ENCODE measurements at places on chromosomes 12 and 14. TPM values are rescaled to one million over a fixed set of nuclear protein-coding genes. Genes with fewer than 3 reads are reported as not detected.

GRCh38 chr14:32075672-32076277 lies 1.3 kb upstream of the ARHGAP5 start:
- no peak for DNase-seq

- DNase-seq: no peak
These were observed 98.2 kb downstream of the DICER1 start for GRCh38 chr14:95059126-95059525.

GRCh38 chr14:47763188-47763854 lies 87.9 kb upstream of the MDGA2 start:
- DNase-seq: no peak

DNA sequence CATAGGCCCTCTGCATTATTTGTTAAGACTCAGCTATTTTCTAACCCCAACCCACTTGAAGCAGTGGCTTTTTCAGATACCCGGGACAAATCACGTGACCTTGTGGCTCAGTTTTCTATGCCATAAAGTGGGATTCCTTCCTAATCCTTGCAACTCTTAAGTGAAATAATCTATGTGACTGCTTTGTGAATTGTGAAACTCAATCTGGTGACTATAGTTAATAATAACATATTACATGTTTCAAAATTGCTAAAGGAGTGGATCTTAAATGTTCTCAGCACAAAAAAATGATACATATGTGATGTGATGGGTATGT lies 17.3 kb downstream of the EML1 start:
- no peak for DNase-seq

GRCh38 chr12:121778567-121779421 lies 14.7 kb downstream of the RHOF start:
- no peak for DNase-seq

GRCh38 chr14:65606460-65606859 lies 193.9 kb downstream of the FUT8 start:
- DNase-seq: no peak

ESPL1 gene
- total RNA-seq: 0.37 TPM

LGR5 gene
- total RNA-seq: 4.9 TPM

DNA sequence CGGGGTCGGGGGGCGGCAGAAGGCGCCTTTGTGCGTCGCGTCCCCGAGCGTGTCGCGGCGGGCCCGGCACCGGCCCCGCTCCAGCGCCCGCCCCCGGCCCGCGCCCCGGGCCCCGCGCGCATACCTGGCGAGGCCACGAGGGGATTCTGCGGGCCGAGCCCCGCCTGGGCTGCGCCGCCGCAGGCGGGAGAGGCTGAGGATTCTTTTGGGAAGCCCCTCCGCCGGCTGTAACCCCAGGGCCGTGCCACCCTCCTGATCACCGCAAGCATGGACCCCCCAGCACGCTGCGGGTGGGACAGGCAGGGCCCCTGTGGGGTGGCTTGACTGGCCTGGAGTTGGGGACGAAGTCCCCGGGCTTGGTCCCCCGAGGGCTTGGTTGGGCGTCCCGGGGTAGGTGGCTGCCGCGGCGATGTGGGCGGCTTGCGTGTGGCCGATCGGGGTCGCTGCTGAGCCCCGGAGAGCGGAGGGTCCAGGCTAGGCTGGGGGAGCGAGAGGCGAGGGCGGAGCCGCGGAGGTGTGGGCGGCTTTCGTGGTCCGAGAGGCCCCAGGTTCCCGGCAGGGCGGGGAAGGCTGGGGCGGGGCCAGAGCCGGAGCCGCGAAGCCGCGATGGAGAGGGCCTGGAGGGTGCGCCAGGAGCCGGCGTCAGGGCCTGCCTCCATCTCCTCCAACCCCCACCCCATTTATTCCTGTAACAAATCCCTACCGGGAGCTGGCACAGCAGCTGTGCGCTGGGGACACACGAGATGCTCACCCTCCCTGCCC lies 28.4 kb upstream of the GPR132 start:
- DNase-seq: no peak

CACNA2D4 gene
- 0.95 TPM for total RNA-seq

ANO4 gene
- not detected for total RNA-seq

- no peak for DNase-seq
These were observed 102.7 kb downstream of the DICER1 start for GRCh38 chr14:95054346-95055280.

DNA sequence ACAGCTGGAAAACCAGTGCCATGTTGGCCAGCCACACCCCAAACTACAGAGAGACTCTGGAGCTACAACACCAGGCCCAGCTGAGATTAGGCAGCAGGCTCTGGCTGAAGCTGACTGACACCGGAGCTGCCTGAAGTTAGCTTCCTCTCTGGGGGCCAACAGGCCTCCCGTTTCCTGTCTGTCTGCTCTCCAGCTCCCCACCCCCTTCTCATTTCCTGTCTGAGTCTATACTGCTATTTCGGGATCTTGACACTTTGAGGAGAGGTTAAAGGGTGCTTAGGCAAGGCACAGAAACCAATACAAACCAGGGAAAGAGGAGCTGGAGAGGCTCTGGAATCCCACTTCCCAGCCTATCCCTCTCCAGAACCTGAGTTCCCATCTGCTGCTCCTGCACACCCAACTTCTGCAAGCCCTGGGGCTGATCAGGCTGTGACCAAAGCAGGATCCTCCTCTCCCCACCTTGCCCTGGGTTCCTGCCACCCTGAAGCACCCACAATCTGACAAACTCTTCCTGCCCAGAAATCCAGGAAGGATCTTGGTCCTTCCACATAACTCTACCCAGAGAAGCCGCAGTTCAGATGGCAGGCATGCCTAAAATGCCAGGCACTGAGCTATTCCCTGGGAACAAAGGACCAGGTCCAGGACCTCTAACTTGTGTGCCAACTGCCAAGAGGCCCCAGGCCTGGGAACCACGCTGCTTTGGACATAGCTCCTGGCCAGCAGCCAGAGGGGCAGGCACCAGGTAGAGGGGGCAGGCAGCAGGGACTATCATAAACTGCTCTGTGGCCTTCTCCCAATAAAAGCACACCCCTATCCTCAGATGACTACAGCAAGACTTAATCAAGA lies 39.9 kb downstream of the PRPF40B start:
- DNase-seq: peak; percentile 75

GRCh38 chr12:50119387-50119786 lies 7.4 kb downstream of the COX14 start:
- no peak for DNase-seq

DNA sequence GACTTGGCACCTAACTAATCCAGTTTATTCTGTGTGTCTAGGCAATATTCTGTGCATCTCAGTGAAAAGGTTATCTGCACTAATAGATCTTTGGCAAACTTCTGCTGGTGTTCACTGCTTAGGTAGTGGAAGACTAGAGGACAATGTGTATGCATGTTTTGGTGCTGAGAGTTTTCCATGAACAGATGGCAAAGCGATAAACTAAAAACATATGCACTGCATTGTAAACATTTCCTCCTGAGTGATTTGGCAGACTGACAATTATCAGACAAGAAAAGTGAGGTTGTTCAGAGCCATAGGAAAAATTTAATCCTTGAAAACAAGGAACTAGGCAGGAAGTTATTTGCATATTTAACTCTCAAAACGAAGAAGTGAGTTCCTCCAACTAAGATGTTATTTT lies 400.4 kb downstream of the ATP23 start:
- DNase-seq: no peak

P2RX7 gene
- 1.3 TPM for total RNA-seq

ZFYVE1 gene
- 15.4 TPM for total RNA-seq

GRCh38 chr14:75627406-75627805 lies 33.3 kb downstream of the ERG28 start:
- no peak for DNase-seq

- no peak for DNase-seq
These were observed 8.5 kb downstream of the FBXW8 start for GRCh38 chr12:116919247-116919661.

GRCh38 chr12:1594006-1594260 lies 448 bp downstream of the FBXL14 start:
- no peak for DNase-seq

SLCO1A2 gene
- not detected for total RNA-seq

GRCh38 chr12:101298426-101298825 lies 18.5 kb downstream of the UTP20 start:
- no peak for DNase-seq

ABHD4 gene
- 16.6 TPM for total RNA-seq

KRT78 gene
- not detected for total RNA-seq

PLEKHH1 gene
- 4.5 TPM for total RNA-seq

DNA sequence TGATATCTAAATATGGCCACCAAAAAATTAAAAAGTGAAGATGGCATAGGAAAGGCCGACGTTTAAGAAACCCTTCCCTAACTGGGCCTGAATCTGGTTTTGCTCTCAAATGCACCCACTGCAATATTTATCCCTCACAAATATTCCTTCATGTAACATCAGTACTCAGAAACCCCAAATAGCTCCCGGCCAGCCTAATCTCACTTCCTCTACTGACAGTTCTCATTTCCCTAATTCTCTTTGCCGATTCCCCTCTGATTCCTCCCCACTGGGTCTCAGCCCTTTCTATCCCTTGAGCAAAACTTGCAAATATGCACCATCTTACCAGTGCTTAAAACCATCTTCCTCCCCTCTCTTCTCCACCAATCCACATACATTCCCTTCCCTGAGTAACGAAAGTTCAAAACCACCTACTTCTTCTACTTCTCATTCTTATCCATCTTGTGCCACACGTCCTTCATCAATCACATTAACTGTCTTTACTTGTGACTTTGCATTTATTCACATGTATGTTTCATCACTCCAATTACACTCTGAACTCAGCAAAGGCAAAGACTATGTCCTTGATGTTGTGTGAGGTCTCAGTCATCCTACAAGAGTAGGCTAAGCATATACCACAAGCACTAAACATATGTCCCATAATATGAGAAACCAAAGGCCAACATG lies 23.1 kb downstream of the KCNK10 start:
- DNase-seq: no peak

- no peak for DNase-seq
These were observed 223.3 kb upstream of the SFSWAP start for GRCh38 chr12:131487388-131488124.

DNA sequence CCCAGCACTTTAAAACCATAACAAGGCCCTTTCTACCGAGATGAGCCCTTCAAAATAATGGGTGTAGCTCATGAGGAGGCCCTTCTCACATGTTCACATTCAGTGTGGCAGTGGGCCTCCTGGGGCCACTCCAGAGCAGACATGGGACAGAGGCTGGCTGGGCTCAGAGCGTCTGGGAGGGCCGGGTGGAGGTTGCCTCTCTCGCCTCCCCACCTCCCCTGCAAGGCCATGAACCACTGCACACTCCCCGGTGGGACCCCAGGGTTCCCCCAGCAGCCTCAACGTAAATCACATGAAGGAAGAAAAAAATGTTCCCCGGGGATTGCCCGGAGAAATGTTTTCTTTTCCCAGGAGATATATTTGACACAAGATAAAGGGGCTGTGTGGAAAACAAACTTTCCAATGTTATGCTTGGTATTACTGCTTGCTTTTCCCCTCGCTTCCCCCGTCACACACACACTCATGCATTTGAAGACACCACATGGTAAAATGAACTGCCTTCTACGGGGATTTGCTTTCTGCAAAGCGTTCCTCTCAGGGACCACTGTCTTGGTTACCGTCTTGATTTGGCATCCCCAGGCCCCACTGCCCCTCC lies 190.7 kb upstream of the CCND2 start:
- no peak for DNase-seq

DNA sequence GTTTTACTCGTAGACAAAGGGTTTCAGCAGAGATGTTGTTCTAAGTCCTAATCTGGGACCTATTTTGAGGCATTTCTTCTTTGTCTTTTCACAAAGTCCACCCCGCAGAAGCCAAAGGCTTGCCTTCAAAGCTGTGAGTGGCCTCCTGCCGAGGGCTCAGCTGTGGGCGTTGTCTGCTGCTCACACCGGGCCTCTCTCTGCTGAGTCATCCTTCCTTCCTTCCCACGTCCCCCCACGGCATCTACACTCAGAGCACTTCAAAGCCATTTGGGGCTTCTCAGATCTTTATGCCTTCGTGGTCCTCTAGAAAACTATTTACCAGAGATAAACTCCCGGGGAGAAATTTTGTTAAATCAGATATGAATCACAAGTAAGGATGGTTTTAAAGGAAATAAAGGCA lies 115.9 kb upstream of the TMPO start:
- no peak for DNase-seq

GRCh38 chr12:94603434-94604365 lies 46.7 kb downstream of the TMCC3 start:
- no peak for DNase-seq
